ENCODE measurements at places on chromosomes 4 and X.

DNA sequence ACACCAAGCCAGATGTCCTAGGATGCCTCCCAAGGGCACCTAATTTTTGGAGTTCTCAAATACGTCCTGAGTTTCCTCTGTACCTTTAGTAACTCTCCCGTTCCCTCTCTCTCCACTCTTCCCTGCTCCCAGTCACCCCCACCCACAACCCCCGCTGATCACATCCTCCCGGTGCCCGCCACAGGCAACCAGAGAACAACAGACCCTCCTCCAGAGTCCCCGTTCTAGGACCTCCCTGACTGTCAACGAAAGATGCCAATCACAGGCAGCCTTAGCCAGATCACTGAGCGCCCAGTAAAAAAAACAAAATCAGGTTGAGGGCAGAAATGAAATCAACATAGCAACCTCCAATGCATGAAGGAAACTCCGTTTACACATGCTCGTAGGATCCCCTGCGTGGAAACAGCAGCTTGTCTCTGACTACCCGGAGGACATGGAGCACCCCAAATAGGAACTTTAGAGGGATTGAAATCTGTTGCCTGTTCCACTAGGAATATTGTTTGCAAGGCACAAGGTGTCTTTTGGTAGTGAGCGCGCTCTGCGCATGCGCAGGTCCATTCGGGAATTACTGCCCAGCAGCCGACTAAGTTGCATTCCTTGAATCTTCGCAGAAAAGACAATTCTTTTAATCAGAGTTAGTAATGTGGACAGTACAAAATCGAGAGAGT, at the start of gene GABRB1:
Gene GABRB1 (plus strand): TSS at position 557 of the 668 bp plus-strand sequence.
- DNase-seq = no peak

DNA sequence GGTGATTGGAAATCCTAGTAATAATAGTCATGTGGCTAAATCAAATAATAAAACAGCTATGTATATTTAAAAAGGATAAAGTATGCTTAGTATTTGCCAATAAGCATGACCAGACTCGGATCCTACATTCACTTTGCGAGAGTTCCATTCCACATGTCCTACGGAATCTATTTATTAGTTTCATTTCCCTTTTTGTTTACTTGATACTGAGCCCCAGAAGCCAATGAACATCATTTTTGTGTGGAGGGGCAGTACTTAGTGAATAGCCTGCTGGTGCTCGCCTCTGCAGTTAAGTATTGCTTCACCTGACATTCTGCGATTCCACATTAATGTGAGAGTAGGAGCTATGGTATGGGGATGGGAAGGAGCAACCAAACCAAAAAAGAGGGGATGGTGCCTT, 58.5 kb upstream of the NAP1L5 start:
- no peak for DNase-seq

GRCh38 chrX:139850968-139851367, 81.9 kb downstream of the ATP11C start:
- no peak for DNase-seq

- DNase-seq = no peak
These were observed 63.3 kb downstream of the DCAF8L1 start for GRCh38 chrX:27917713-27918500.

DNA sequence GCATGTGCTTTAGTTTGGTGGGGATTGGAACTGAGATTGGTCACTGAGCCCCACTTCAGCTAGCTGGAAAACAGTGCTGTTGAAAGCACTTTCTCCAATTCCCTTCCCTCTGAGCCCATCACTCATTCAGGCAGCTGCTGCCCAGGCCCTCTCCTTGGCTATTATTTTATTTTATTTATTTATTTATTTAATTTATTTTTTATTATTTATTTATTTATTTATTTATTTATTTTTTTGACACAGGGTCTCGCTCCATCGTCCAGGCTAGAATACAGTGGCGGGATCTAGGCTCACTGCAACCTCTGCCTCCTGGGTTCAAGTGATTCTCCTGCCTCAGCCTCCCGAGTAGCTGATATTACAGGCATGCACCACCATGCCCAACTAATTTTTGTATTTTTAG, 51.8 kb upstream of the RBPJ start:
- DNase-seq = no peak

DNA sequence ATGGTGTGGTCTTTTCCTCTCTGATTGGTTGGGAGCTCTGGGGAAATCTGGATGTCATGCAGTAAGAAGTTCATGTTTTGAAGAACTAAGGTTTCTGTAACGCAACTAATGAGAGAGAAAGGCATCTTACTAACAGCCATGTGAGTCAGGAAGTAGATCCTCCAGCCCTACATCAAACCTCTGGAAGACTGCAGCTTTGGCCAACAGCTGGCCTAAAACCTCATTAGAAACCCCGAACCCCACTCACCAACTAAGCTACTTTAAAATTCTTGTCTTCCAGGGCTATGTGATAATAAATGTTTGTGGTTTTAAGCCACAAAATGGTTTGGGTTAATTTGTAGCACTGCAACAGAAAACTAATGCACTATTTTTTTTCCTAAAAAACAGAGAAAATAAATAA, 549.0 kb upstream of the GRID2 start:
- DNase-seq = no peak

GRCh38 chr4:173934933-173935620, 348.4 kb downstream of the FBXO8 start:
- DNase-seq = no peak

- no peak for DNase-seq
These were observed 130.2 kb downstream of the AMELX start for GRCh38 chrX:11423362-11423818.

- DNase-seq = no peak
These were observed 12.3 kb downstream of the SCARB2 start for GRCh38 chr4:76201276-76201675.
